GM23338 (cell line): ENCODE measurements at places on chromosomes 6 and 20. TPM values are rescaled to one million over a fixed set of nuclear protein-coding genes. Genes with fewer than 3 reads are reported as not detected.
A peak's percentile ranks its signal among the peaks of the same experiment; 100 is the strongest.

Gene DEFB132
- polyA plus RNA-seq: not detected in 2 replicates

Gene FRMD1
- 2.0 and 2.1 TPM in 2 replicates for polyA plus RNA-seq

Gene MYLK4
- polyA plus RNA-seq: 0.03 TPM in 2 replicates

Gene COL19A1
- 0.03 TPM in 1 of 2 replicates, not detected in the other for polyA plus RNA-seq

Gene GJA10
- not detected in 2 replicates for polyA plus RNA-seq

Gene CCM2L
- polyA plus RNA-seq: 4.9 and 6.4 TPM in 2 replicates

Gene C6orf15
- polyA plus RNA-seq: not detected in 2 replicates

Gene PRICKLE4
- 0.42 and 0.48 TPM in 2 replicates for polyA plus RNA-seq

Gene SYNDIG1
- 2.8 and 3.0 TPM in 2 replicates for polyA plus RNA-seq

Gene TOMM34
- polyA plus RNA-seq: 27.1 and 27.4 TPM in 2 replicates

Gene APOBEC2
- 0.77 and 2.4 TPM in 2 replicates for polyA plus RNA-seq

Gene ISM1
- 0.15 and 0.73 TPM in 2 replicates for polyA plus RNA-seq

Gene ZNF337
- 0.61 and 2.1 TPM in 2 replicates for polyA plus RNA-seq

Gene CNKSR3
- 1.9 and 2.0 TPM in 2 replicates for polyA plus RNA-seq

Gene SGK2
- 0.12 TPM in 1 of 2 replicates, not detected in the other for polyA plus RNA-seq

Gene FAM50B
- 3.3 and 4.8 TPM in 2 replicates for polyA plus RNA-seq

- DNase-seq: no peak
Measured at GRCh38 chr6:7074870-7075269, 32.9 kb upstream of the RREB1 start.

DNA sequence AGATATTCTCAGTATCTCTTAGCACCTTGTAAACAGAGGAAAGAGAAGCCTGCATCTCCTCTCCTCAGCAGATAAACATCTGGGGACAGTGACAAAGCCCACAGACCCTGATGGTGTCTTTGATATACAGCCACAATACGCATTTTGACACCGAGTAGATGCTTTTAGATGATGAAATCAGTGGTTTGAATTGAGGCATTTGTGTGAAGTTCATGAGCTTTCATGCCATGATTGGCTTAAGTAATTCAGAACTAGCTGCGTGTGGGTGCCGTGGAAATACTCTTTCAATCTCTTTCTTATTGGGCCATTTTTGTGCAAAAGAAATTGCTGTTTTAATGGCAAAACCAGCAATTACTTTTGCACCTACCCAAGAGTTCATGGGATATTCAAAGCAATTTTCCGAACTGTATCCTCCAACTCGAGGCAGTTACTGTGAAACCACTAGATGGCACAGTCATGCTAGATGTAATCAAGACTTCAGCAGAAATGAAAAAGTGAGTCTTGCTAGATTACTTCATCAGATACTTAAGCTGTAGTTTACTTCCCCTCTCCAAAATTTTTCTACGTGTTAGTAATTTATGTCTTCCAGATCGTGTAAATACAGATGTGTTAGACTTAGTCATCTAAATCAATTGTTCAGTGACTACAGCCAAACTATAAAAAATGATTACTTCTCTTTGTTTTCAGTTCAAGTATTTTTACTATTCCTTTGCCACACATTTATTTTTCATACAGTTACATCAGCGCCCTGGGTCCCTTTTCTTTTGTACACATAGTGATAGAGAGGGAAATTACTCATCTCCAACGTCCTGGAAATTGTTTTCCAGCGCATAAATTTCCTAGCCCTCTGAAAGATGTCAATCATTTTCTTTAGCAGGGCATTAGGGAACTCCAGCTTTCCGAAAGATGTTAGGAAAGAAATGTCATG, 49.4 kb downstream of the IYD start:
- peak; percentile 78 for DNase-seq

GRCh38 chr20:35618263-35619131, 2.9 kb downstream of the SPAG4 start:
- DNase-seq: peak; percentile 47

GRCh38 chr6:14665827-14666724, 548.5 kb downstream of the CD83 start:
- DNase-seq: no peak

- DNase-seq: no peak
Measured at GRCh38 chr20:25191051-25191450, 4.5 kb upstream of the ENTPD6 start.

GRCh38 chr6:84976526-84977362, 212.3 kb upstream of the TBX18 start:
- DNase-seq: no peak

DNA sequence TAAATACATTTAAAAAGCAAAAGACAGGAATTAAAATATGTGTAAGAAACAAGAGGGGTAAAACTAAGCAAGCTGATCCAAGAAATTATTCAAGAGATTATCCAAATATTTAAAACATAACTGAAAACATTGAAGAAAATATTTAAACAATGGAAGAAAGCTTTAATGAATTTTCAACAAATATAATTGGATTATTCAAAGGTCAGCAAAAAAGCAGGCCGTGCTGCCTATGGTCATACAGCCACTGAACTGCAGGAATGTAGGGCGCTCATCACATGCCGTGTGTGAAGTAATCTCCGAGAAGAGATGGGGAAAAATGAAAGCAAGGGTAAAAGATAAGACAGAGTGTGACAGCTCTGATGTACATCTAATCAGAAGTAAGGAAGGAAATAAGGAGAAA, 1195.4 kb upstream of the EYS start:
- no peak for DNase-seq

DNA sequence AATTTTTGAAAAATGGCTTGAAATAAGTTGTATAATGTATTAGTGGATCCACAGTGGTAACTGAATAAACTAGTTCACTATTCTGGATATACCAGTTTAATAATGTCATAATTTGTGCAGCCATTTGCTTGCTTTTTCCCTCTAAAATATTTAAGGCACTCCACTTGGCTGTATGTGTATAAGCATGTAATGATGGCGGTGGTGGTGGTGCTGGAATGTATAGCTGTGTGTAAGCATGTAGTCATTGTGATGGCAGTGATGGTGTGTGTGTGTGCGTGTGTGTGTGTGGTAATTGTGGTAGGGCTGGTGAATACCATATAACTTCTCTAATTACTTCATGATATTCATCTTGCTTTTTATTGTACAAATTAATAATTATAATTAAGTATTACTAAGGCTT, 89.2 kb upstream of the HIVEP1 start:
- DNase-seq: no peak

DNA sequence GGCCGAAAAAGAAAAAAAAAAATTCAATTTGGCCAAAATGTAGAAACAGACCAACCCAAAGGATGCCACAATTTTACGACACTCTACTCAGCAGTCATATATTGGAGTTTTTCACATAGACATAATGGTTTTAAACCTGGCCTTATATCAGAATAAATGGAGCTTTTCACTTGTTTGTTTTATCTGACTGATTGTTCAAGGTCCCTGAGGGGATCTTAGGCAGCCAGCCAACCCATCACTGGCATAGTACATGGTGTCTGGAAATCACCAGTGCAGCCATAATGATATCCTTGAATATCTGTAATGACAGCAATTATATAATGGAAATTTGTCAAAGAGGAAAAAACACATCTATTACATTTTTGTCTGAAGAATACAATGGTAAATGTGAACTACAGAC, 96.9 kb downstream of the PRSS35 start:
- no peak for DNase-seq

DNA sequence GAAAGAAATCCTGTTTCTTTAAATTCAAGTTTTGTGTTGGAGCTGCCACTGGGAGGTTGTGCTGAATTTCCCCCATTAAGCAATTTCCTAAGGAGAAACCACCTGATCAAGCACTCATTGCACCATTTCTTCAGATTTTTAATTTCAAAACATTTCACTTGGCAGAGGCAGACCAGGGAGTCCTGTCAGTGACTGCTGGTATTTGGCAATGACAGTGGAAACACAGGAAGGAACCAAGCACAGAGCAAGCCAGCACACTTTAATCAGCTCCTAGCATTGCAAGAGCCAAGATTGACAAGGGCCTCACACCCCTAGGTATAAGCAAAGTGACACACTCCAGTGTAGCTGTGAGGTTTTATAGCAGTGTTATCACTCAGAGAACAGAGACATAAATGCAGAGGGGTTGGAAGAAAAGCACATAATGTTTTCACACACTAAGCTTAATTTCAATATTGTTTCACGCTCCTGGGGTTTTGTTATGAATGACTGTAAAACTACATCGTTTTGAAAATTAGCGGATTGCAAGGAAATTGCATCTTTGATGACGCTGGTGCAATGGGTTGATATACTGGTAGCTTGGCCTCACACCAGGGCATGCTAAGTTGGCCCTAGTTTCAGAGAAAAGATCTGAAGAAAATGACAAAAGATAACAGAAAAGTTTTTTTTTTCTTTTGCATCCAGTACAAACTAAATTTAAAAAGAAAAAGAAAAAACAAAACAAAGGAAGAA, 768.4 kb downstream of the TFAP2A start:
- DNase-seq: peak; percentile 2

DNA sequence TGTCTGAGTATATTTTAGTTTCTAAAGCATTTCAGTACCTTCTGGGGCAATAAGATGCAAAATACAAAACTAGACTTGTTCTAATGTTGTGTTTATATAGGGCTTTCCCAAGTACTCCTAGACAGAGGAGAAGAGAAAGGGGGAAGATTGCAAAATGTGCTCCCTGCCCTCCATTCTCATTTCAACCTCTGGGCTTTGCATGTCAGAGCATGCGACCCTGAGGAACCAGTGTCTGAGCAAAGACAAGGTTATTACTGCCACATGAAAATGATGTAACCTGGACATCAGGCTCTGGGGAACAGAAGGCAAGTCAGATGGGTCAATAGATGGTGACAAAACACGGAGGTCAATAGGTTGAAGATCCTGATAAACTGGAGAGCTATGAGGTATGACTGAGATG, 253.5 kb upstream of the TCF21 start:
- DNase-seq: no peak

GRCh38 chr6:112683926-112684325, 336.8 kb downstream of the RFPL4B start:
- no peak for DNase-seq

DNA sequence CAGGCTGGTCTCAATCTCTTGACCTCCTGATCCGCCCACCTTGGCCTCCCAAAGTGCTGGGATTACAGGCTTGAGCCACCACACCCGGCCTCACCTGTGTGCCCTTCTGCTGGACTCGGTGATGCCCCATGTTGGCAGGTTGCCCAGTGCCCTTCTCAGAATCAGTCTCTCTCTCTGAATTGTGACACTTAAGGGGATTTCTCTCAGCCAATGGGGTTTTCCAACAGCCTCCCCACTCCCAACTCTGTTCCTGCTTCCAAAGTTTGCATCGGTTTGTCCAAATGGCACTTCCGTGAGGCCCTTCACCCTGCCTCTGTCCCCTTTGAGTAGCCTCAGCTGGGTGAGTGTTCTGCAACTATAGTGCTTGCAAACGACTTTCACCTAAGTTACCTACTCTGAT, 3.1 kb upstream of the MRPS10 start:
- no peak for DNase-seq

GRCh38 chr6:107540465-107540857, 50.5 kb downstream of the SOBP start:
- no peak for DNase-seq

DNA sequence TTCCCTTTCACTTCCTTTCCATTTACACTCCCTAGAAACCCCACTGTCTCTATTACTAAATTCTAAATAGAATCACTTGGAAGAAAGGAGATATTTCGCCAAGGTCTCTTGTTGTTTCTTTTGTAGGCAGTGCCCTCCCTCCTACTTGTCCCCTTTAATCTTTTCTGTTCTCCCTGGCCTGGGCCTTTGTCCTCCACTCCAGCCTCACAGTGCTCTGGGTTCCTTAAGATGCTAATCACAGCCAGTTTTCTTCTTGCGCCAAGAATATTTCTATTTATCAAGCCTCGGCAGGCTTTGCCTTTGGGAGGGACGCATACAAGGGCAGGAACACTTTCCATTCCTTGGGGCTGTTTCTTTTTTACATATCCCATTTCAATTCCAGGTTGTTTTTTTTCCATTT, 520.6 kb upstream of the CHD6 start:
- no peak for DNase-seq

GRCh38 chr20:44728801-44729443, 13.8 kb downstream of the CCN5 start:
- DNase-seq: peak; percentile 70

- no peak for DNase-seq
Measured at GRCh38 chr20:19621072-19621471, 137.0 kb upstream of the RIN2 start.

DNA sequence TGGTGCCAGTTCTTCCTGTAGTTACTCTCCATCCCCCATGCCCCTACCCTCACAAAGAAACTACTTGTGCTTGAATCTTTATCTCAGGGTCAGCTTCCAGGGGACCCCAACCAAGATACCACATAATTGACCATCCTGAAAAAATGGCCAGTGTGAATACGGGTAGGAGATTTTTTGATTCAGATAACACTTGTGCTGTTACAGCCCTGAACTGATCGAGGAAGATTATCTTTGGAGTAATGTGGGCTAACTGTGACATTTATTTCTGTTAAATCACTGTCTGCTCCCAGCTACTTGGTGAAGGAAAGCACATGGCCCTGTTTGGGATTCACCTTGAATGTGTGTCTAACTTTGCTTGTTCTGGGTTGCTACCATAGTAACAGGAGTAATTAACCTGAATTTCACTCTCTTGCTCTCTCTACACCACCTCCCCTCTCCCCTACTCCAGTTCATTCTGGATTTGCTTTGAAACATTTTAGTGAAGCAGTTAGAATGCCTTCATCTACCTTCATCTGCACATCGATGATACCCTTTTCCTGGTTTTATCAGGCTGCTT, 219.6 kb upstream of the CHD6 start:
- DNase-seq: no peak
